ENCODE measurements at places on chromosomes 6 and 20.

- no peak for DNase-seq
These were observed 40.5 kb upstream of the NCOA3 start for GRCh38 chr20:47461120-47461685.

GRCh38 chr6:13865141-13865540, 50.8 kb upstream of the MCUR1 start:
- DNase-seq, result no peak

- no peak for DNase-seq
These were observed 163.5 kb downstream of the PRL start for GRCh38 chr6:22133357-22133756.

GRCh38 chr6:18214003-18214402, 50.3 kb downstream of the DEK start:
- DNase-seq, result no peak

DNA sequence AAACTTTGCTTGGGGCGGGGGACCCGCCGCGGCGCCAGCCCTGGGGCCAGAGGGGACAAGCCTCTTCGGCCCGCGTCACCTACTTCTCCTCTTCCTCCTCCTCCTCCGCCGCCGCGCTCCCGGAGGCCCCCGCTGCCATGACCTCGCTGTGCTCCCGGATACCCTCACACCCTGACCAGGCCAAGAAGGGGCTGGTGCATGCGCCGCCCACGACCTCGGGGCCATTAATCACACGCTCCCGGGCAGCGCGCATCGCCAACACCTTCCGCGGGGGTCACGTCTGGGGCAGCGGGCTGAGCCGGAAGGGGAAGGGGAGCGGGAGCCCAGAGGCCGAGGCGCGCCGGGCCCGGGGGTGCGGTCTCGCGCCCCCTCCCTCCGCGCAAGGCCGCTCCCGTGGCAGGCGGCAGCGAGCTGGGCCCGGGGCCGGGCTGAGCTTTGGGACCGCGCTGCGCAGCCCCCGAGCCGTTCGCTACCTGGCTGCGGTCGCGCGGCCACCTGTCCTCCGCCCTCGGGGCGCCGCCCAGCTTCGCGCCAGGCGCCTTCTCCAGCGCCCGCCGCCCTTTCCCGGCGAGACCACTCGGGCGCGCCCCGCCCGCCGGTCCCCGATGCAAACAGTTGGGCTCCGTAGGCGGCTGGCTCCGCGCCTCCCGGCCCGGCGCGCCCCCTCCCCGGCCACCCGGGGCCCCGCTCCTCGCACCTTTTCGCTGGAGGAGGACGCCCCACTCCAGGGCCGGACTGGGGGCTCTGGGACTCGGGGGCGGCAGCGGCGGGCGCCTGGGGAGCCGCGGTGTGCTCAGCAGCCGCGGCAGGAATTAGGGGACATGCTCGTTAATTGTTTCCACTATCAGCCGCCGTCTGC, 575 bp upstream of the CNR1 start:
- peak; percentile 33 for DNase-seq

GRCh38 chr6:88268508-88268907, 102.4 kb upstream of the CNR1 start:
- DNase-seq, result no peak

GRCh38 chr6:9252799-9253198, 817.5 kb upstream of the SLC35B3 start:
- DNase-seq, result no peak

All from HuH-7.5 (cell line).